ENCODE measurements at places on chromosomes 11 and 22.

GRCh38 chr11:65218446-65218845, 36.7 kb downstream of the CAPN1 start:
- DNase-seq: no peak

GRCh38 chr11:60378354-60378753, at the start of gene MS4A7:
MS4A7 (plus strand) TSS chr11:60378532; CDS start chr11:60383142, 4,610 bp downstream.
- DNase-seq: no peak

DNA sequence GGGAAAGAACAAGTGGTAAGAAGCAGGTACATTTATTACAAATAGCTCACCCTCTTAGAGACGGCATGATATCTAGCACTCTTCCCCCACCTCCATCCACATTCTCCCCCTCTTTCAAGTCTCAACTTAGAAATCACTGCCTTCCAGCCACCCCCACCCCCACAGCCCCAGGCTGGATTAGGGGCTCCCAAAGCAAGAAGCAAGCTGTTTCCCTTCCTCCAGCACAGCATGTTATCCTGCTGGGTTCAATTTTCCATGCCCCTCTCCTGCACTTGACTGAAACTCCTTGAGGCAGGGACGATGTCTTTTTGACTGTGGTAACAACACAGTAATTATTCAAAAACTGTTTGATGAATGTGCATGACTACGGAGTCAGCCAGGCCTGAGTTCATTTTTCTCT, 350.7 kb downstream of the LARGE1 start:
- DNase-seq: no peak

DNA sequence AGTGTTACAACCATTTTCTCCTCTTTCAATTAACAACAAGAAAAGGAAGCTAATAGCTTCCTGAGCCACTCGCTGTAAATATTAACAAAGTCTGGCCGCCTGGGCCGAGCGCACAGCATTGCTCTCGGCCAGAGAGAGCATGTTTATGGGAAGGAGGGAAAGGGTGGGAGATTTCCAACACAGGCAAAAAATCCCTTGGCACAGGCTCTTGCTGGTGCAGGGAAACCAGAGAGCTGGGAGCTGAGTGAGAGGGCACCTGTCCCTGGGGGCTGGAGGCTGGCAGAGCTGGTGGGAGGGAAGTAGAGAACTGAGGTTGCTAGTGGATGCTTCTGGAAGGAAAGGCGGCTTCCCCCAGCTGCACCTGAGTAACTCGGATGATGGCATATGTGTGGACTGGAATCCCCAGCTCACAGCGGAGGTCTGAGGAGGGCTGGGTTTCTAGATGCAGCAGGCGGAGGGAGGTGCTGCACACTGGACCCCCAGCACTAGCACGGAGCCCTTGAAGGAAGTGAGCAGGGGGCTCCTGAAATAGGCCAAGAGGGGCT, 59.6 kb downstream of the FLRT1 start:
- no peak for DNase-seq

- DNase-seq: peak; percentile 12
Measured at GRCh38 chr11:2092956-2093412, 46.2 kb downstream of the IGF2 start.

GRCh38 chr11:19723572-19724342, 11.1 kb downstream of the NAV2 start:
- DNase-seq: no peak

- DNase-seq: no peak
Measured at GRCh38 chr11:82899957-82900276, 313 bp downstream of the PRCP start.

GRCh38 chr22:47053013-47053725, 290.7 kb downstream of the TBC1D22A start:
- no peak for DNase-seq

DNA sequence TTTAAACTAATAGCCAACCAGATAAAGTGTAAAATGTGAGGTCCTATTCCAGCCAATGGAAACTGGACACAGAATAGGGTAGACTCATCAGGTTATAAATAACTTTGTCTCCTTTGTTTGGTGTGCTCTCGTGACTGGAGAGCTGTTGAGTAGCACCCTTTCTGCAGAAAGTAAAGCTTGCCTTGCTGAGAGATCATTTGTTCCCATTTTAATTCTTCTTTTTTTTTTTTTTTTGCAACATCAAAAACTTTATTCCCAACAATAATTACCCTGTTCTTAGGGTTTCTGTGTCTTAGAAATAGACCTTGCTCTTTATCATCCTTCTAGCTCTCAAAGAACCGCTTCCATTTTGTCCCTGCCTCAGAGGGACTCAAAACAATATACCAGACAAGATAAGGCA, 220.4 kb downstream of the FAM76B start:
- DNase-seq: no peak

DNA sequence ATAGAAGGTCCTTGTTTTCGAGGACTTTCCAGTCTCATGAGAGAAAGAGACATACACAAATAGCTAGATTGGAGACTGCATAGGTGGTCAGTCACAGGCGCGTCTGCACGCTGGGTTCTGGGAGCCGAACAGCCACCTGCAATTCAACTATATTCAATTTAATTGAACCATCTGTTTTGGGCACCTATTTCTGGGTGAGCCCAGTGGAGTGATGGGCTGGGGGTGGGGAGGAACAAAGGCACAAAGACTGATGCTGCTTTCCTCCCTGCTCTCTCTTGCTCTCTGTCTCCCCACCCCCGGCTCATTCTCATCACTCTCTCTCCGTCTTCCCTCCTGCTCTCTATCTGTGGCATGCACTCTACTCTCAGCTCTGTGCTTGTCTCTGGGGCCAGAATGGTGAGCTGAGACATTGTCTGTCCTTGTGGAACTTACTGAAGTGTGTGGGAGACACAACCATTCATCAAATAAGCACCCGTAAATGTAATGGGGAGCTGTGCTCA, 48.1 kb upstream of the B3GAT1 start:
- no peak for DNase-seq

- DNase-seq: peak; percentile 28
Measured at GRCh38 chr11:61777234-61778090, 14.9 kb downstream of the TMEM258 start.

DNA sequence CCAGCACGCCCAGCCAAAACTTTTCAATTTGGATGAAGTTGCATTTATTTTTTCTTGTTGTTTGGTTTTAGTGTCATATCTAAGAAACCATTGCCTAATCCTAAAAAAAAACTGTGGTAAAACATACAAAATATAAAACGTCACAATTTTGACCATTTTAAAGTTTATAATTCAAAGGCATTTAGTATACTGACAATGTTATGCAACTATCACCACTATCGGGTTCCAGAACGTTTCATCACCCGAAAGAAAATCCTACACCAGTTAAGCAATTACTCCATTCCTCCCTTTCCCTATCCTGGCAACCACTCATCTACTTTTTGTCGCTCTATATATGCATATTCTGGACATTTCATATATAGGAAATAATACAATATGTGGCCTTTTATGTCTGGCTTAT, 30.5 kb upstream of the PHOX2A start:
- no peak for DNase-seq

DNA sequence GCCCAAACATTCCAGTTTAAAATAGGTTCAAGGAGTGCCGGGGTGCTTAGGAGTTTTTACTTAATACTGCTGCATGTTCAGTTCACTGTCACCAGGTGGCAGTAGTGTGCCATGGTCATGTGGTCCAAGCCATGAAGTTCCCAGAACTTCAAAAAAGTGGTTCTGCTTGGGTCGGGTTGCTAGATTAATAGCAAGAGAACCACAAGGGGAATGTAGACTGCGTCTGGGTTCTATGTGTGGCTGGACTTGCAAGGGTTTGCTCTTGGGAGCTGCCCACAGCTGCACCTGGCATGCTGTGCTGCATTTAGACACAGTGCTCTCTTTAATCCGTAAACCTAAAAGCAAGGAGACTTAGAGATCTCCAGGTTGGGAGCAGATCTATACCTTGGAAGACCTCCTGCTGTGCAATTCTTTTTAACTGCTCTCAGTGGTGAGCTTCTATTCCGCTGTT, 6.5 kb upstream of the SPON1 start:
- DNase-seq: peak; percentile 28

DNA sequence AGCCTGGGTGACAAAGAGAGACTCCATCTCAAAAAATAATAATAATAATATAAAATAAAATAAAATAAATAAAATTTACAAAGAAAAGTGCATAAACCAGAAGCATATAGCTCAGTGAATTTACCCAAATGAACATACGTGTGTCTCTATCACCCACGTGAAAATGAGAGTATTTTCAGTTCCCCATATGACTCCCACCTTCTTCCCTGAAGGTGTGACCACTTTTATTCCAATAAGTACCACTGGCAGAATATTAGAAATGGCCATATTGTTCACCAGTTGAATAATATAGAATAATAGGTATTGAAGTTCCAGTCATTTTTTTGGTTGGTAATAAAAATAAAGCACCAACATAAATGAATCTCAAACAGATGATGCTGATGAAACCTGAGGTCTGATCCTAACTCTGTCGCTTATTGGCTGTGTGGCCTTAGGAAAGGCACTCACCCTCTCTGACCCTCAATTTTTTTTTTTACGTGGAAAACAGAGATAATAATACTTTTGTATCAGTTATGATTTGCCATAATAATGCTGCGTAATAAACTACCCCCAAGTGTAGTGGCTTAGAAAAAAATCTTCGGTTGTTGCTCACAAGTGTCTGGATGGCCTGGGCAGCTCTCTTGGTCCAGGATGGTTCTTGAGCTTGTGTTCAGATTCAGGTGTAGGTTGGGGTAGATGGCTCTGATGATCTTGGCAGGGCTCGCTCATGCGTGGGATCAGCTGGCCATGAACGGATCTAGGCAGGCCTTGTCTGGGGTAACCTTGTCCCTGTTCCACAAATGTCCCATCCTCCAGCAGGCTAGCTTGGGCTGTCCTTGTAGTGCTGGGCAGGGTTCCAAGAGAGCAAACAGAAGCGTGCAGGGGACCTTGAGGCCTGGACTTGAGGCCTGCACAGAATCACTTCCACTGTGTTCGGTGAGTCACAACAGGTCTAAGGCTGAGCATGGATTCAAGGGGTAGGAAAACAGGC, 88.1 kb downstream of the MYO18B start:
- no peak for DNase-seq

DNA sequence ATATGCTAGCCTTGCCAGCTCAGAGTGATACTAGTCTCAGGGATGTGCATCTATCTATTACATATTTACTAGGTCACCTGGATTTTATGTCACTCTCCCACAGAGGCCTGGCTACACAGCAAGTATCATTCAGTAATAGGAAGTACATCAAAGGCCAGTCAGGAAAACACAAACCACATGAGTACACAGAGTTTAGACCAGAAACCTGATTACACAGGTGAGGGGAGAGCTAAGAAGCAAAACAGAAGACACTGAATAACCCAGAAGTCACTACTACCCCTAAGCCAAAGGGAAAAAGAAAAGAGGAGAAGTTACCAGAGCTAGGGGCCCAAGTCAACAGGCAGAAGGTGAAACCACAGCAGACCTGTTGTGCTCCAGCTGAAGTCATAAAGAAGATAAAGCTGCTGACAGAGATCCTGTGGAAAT, 13.3 kb downstream of the LPXN start:
- no peak for DNase-seq

- DNase-seq: peak; percentile 31
Measured at GRCh38 chr11:70625582-70626518, 227.5 kb downstream of the CTTN start.

GRCh38 chr11:44868455-44869421, 81.9 kb downstream of the TP53I11 start:
- no peak for DNase-seq

DNA sequence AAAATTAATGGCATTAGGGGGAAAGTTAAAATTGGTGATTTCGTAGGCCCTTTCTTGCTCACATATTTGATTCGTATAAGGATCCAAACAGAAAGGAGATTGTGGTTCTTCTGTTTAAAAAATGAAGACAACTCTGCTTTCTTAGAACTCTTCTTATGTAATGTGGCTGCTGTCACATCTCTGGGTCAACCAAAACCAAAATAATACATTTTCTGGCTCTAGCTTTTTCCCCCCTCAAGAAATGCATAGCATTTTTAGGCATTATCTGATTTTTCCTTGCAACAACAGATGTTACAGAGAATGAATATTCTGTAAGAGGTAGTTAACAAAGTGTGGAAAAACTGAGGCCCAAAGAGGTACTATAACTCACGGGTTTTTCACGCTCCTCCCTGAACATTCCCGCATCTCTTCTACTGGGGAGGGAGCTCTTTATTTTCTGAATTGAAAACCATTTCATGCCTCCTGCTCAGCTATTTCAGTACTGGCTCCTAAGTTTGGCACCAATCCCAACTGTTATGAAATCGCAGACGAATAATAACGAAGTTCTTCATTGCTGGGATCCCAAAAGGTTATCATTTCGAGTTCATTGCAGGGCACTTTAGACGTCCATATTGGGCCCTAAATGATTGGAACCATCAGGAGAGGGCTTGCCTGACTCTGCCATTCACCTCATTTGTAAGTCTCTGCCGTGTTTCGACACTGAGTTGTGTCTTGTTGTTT, 17.1 kb downstream of the GRAP2 start:
- DNase-seq: no peak

GRCh38 chr22:41697126-41697775, 2.1 kb upstream of the MEI1 start:
- DNase-seq: peak; percentile 21

GRCh38 chr11:133115099-133115498, 417.2 kb downstream of the OPCML start:
- DNase-seq: no peak

DNA sequence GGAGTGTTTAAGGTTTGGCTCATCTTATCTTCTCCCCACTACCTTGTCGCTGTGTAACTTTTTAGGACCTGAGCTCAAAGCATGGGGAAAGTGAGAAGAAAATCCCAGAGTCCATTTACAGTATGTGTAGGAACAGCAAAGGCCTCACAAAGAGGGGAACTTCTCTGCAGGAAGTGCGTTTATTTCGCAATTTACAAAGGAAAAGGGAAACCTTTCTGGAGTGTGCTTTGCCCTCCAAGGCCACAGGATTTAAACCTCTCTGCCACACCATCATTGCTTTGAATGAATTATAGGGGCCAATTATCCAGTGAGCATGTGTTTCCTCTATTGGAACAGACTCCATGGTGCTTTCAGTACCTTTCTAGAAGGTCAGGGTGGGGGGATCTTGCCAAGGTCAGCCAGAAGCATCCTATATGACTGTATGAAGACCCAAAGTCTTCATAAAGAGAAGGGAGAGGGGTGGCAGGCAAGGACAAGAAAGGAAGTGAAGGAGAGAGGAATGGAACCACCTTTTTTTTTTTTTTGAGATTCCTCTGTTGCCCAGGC, 68.1 kb upstream of the LMO2 start:
- DNase-seq: no peak

All from hippocampal formation (tissue), 2 donors.